ENCODE measurements at places on chromosomes 12 and 14. TPM values are rescaled to one million over a fixed set of nuclear protein-coding genes. Genes with fewer than 3 reads are reported as not detected.

DNA sequence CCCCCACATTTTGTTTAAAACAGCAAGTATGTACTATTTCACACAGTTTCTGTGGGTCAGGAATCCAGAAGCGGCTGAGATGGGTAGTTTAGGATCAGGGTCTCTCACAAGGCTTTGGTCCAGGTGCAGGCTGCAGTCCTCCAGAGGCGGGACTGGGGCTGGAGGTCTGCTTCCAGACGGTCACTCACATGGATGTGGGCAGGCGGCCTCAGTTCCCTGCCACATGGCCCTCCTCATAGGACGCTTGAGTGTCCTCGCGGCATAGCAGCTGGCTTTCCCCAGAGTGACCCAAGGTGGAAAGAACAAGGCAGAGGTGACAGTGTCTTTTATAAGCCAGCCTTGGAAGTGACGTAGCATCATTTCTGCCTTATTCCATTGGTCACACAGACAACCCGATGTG lies 7.9 kb upstream of the C1RL start:
- H3K4me3 ChIP-seq = no peak overlapping the region
- DNase-seq = no peak
- H3K36me3 ChIP-seq = peaks cover 6% of the 10 kb centered on the region
- H3K27ac ChIP-seq = no peak overlapping the region
- H3K4me1 ChIP-seq = peaks cover 16% of the 10 kb centered on the region

The FOXG1 gene
- not detected for total RNA-seq

- H3K27ac ChIP-seq = no peak overlapping the region
- H3K27me3 ChIP-seq = no peaks in the 10 kb centered on the region
- peak; percentile 10 for DNase-seq
- H3K36me3 ChIP-seq = no peaks in the 10 kb centered on the region
- H3K4me1 ChIP-seq = no peaks in the 10 kb centered on the region
Observed at GRCh38 chr12:6053541-6053940, 70.9 kb downstream of the VWF start.

GRCh38 chr12:88339254-88339949 lies 197.3 kb downstream of the TMTC3 start:
- no peaks in the 10 kb centered on the region for H3K4me1 ChIP-seq
- H3K36me3 ChIP-seq = no peaks in the 10 kb centered on the region
- H3K4me3 ChIP-seq = no peak overlapping the region
- H3K27ac ChIP-seq = no peak overlapping the region

The MYF5 gene
- not detected for total RNA-seq

GRCh38 chr12:53239643-53240258 lies 7.7 kb upstream of the RARG start:
- no peaks in the 10 kb centered on the region for H3K27me3 ChIP-seq
- no peaks in the 10 kb centered on the region for H3K36me3 ChIP-seq
- H3K4me3 ChIP-seq = no peak overlapping the region
- no peak overlapping the region for H3K27ac ChIP-seq

The EFS gene
- total RNA-seq = 0.35 TPM

The KRT83 gene
- not detected for total RNA-seq

The PIGH gene
- 13.7 TPM for total RNA-seq

- no peaks in the 10 kb centered on the region for H3K27me3 ChIP-seq
- no peak for DNase-seq
- H3K4me3 ChIP-seq = no peak overlapping the region
- H3K36me3 ChIP-seq = no peaks in the 10 kb centered on the region
- no peak overlapping the region for H3K27ac ChIP-seq
- peaks cover 17% of the 10 kb centered on the region for H3K4me1 ChIP-seq
Observed at GRCh38 chr14:75977582-75977943, 4.2 kb downstream of the TGFB3 start.

DNA sequence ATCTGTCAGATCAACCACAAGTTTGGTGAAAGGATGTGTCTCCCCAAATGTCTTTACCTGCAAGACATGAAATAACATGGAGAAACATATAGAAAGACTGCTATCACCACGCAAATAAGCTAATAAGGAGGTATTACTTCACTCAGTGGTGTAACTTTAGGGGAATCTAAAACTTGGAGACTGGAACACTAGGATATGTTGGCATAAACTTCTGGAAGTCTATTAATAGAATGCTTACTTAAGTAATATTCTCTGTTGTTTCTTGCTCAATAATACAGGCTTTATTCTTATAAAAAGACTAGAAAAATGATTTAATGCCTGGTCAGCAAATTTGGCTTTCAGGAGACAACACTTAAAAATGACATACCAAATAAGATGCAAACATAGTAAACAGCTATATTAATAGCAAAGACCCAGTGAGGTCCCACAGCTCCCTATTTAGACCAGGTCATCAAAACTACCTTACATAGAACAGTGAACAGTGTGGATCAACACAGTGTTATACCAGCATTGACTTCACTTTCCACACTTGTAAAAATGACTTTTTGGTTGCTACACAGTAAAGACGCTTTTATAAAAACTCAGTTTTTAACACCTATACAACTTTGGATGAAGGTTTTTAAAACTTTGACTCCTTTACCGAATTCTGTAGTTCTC lies 18.9 kb upstream of the HAL start:
- H3K27ac ChIP-seq = no peak overlapping the region
- no peak overlapping the region for H3K4me3 ChIP-seq
- no peaks in the 10 kb centered on the region for H3K4me1 ChIP-seq
- no peaks in the 10 kb centered on the region for H3K27me3 ChIP-seq
- peaks cover 14% of the 10 kb centered on the region for H3K36me3 ChIP-seq

GRCh38 chr14:80959496-80959895 lies 4.1 kb downstream of the TSHR start:
- no peaks in the 10 kb centered on the region for H3K4me1 ChIP-seq
- H3K27ac ChIP-seq = no peak overlapping the region
- no peaks in the 10 kb centered on the region for H3K36me3 ChIP-seq

DNA sequence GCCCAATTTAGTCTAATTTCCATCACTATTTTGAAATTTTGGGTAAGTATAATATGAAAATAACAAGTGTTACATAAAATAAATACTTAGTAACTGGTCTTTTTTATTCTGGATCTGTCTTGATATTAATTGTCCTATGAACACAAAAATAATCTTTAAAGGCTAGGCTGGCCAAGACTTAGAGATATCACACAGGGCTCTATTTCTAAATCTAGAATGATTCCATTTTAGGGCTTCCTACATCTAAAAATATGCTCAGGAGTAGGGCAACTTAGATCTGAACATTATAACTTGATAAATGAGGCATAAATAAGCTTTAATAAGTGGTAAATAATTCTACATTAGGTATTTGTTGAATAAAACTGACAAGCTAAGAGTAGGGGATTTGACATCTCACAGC lies 23.1 kb upstream of the SNAPC1 start:
- no peak overlapping the region for H3K27ac ChIP-seq
- no peaks in the 10 kb centered on the region for H3K4me1 ChIP-seq
- H3K36me3 ChIP-seq = peaks cover 85% of the 10 kb centered on the region
- DNase-seq = no peak
- no peak overlapping the region for H3K4me3 ChIP-seq

DNA sequence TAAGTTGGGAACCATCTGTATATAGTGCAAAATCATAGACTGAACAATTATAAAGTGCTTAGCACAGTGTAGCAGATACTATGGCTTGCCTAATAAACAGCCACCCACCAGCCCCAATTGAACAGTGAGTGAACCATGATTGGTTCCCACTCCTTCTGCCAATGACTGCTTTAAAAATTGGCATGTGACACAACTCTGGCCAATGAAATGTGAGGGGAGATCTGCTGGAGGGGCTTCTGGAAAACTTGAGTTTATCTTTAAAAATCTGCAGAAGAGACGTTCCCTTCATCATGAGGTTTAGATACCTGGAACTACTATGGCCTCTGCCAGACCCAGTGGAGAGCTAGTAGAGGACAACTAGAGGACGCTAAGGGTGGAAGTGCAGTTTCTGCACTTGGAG lies 4.7 kb downstream of the PIGH start:
- H3K27ac ChIP-seq = no peak overlapping the region
- no peaks in the 10 kb centered on the region for H3K36me3 ChIP-seq
- H3K4me1 ChIP-seq = peaks cover 5% of the 10 kb centered on the region
- no peak for DNase-seq
- no peaks in the 10 kb centered on the region for H3K27me3 ChIP-seq
- H3K4me3 ChIP-seq = no peak overlapping the region

GRCh38 chr14:61894452-61895077 lies 132.3 kb downstream of the SNAPC1 start:
- H3K36me3 ChIP-seq = no peaks in the 10 kb centered on the region
- H3K27me3 ChIP-seq = no peaks in the 10 kb centered on the region
- peak; percentile 59 for DNase-seq
- no peak overlapping the region for H3K27ac ChIP-seq
- no peaks in the 10 kb centered on the region for H3K4me1 ChIP-seq

- H3K4me1 ChIP-seq = no peaks in the 10 kb centered on the region
- no peak for DNase-seq
- H3K36me3 ChIP-seq = no peaks in the 10 kb centered on the region
- no peak overlapping the region for H3K4me3 ChIP-seq
- no peaks in the 10 kb centered on the region for H3K27me3 ChIP-seq
Observed at GRCh38 chr12:12934556-12934955, 17.4 kb downstream of the GPRC5D start.

The P2RX7 gene
- total RNA-seq = 11.4 TPM

The SIX1 gene
- total RNA-seq = not detected

DNA sequence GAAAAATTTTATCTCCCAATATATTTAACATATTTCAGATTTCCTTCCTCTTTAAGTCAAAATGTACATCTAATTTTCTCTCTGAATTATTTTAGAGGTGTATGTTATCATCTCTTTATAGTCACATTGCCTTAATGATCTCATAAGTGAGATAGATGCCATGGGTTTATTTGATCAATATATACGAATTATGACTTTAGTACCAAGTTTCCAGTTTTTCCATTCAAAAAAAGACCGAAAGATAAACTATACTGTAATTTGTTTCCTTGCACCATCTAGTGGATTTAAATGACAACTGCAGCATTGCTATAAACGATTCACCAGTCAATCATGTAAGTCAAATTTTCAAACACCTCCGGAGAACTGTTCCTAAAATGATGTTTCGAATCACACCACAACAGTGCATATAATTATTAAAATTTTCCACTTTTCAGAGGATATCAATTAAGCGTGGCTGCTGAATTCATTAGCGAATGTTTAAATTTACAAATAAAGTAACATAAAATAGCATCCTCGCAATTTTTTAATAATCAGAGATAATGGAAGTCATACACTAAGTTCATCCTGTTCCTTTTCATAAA lies 419 bp upstream of the ATXN7L3B start:
- no peaks in the 10 kb centered on the region for H3K4me1 ChIP-seq
- H3K4me3 ChIP-seq = peak overlapping the region; percentile 65

Measured in right lobe of liver (tissue), 6 donors.